ENCODE measurements at places on chromosomes 5 and 9. TPM values are rescaled to one million over a fixed set of nuclear protein-coding genes. Genes with fewer than 3 reads are reported as not detected.

SPARC gene
- 23.4 TPM for total RNA-seq

CNTFR gene
- not detected for total RNA-seq

AJM1 gene
- total RNA-seq: 31.5 TPM

NEURL1B gene
- 0.45 TPM for total RNA-seq

PCDHB13 gene
- not detected for total RNA-seq

SUB1 gene
- total RNA-seq: 338 TPM

VCAN gene
- total RNA-seq: 2.3 TPM

ADCY2 gene
- total RNA-seq: not detected

ZNF462 gene
- 0.93 TPM for total RNA-seq

VDAC1 gene
- total RNA-seq: 60.2 TPM

DNA sequence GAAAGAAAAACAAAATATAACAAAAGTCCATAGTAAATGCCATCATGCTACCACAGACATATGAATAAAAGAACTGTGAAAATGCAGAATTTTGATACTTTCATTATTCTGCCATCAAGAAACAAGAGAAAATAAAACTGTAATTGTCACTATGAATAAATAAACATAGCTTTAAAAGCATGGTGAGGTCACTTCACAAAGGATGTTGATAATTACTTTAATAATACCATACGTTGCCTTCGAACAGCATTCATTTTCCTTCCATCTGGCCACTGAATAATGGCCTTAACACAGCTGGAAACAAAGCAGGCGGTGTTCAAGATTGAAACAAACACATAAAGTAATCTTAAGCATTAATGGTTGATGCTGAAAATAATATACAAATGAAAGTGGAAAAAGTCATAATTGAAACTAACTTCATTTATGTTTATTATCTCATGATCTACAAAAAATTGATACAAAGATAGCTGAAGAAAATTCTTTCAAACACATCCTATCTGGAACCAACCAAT is 102.0 kb downstream of the AGTPBP1 start:
- DNase-seq: no peak

DNA sequence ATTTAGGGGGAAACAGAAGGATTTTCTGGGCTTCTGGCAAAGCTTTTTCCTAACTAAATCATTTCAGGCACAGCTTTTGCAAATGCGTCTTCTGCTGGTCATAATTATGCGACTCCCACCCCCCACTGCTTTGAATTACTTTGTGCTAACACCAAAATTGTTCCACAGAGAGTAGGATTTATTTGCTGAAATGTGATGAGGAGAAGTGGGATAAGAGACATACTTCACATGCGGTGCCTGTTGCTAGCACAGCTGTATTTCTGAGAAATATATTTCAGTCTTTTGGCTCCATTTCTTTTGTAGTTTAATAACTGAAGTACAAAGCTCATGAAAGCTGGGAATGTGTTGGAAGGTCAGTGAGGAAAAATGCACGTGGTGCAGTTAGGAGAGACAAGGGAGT is 83.2 kb upstream of the TAS2R1 start:
- no peak for DNase-seq

DNA sequence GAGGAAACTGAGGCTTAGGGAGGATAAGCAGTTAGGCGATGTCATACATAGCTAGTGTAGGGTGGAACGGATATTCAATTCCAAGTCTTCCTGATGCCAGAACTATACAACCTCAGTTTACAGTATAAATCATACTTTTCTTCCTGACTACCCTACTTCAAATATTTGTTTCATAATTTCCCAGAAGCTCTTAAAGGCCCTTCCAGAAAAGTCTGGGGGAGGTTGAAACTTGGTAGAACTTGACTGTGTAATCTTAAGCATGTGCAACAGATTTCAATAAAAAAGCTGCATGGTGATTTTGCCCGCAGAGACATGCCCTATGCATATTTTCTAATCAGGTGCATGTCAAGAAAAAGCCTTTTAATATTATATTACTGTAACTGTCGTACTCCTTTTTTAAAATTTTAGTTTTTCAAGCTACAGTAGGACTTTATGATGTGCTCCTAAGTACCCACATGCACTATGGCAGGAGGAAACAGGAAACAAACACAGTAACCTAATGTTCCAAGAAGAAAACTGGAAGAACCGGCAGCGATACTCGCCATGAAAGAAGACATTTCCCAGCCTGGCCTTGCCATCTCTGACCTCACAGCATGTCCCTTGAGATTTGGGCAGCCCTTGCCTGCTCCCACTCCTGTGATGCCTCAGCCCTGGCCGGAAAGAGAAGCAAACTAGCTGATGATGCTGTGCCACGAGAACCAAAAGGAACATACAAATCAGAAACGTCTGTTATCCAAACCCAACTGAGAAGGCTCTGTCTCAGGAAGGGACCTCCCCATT is 266.0 kb downstream of the EFNA5 start:
- no peak for DNase-seq

GRCh38 chr9:109011231-109011671 is 2.0 kb downstream of the CTNNAL1 start:
- DNase-seq: no peak

DNA sequence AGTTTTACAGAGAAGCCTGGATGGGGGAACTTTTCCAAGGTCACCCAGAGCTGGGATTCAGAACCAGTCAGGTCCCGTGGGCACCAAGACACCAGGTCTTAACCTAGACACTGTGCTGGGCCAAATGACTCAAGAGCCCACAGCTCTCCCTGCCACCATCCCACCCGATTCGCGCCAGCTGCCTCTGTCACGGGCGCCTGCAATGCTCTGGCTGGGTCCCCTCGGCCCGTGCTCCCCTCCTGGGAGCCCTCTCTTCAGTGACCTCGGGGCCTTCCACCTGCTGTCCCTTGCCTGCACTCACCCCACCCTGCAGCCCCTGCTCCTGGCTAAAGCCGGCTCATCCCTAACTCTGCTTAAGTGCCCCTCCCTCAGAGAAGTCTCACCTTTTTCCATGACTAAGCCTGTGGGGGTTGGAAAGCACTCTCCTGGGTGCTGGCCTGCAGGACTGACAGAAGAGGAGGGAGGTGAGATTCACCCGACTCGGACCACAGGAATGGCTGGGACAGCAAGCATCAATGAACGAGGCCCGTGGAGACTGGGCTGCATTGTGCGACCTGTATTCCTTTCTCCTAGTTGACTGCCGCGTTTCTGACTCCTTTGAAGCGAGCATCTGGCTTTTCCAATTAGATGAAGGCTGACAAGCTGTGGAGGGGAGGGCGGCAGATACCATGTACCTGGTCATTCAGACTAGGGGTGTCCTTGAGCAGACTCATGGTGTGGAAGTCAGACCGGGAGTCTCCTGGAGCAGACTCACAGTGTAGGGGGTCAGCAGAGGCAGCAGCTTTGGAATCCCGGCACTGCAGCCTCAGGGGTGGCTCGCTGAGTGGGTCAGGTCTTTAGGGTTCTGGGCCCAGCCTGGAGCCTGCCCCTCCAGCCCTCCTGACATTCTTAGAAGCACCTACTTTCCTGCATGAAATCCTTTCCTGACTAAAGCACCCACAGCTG is 5.8 kb upstream of the IL4 start:
- DNase-seq: no peak

- no peak for DNase-seq
Observed at GRCh38 chr9:131290036-131290766, 678 bp downstream of the PLPP7 start.

GRCh38 chr5:130331332-130331731 is 427.1 kb downstream of the CHSY3 start:
- no peak for DNase-seq

DNA sequence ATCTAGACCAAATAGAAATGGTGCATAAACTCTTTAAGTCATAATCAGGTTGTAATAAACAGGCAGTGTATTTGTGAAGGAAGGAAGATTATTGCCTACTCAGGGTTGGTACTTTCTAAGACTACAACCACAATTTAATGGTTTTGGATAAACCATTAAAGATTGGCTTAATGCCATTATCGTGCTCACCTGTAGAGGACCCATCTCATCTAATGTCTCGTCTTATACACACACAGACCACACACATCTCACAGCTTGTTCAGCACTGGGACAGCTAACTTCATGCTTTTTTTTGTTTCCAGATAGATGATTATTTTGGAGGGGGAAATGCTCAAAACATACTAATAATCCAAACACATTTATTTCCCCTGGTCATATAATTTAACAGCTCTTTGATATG is 175.7 kb upstream of the SLC12A2 start:
- peak; percentile 6 for DNase-seq

DNA sequence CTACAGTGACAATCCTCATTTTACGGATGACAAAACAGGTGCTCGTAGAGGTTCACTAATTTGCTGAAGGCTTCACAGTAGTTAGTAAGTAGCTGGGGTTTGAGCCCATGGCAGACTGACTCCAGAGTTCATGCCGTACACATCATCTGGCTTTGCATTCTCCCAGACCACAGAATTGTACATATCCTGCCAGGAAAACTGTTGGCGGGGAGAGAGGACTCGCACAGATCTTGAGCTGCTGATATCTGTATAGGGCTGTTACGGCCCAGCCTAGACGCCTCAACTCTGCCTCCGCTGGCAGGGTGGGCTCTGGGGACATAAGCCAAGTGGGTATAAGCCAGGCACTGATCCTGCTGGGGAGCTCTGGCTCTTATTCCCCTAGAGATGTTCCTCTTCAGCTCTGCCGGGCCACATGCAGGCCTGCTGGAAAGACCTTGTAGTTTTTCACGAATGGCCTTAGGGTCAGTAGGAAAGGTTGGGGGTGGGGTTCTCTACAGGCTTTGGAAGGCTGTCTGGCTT is 16.3 kb downstream of the LARP1 start:
- no peak for DNase-seq

- DNase-seq: no peak
Observed at GRCh38 chr5:164332349-164333196, 827.2 kb downstream of the MAT2B start.

GRCh38 chr5:159414021-159414420 is 83.7 kb upstream of the IL12B start:
- DNase-seq: no peak

DNA sequence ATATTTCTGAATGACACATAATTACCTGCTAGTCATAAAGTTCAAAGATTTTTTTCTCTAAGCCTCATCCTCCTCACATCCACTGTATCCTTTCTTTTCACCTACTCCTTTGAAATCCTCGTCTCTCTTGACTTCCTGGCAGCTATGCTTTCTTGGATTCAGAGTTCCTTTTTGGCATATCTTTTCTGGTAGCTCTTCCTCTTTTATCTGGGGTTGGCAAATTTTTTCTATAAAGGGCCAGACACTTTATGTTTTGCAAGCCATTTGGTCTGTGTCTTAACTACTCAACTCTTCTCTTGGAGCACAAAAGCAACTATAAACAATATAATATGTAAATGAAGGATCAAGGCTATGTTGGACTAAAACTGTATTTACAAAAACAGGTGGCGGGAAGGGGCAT is 197.5 kb downstream of the KIAA0825 start:
- no peak for DNase-seq

GRCh38 chr5:111968459-111968858 is 211.5 kb upstream of the NREP start:
- DNase-seq: no peak

DNA sequence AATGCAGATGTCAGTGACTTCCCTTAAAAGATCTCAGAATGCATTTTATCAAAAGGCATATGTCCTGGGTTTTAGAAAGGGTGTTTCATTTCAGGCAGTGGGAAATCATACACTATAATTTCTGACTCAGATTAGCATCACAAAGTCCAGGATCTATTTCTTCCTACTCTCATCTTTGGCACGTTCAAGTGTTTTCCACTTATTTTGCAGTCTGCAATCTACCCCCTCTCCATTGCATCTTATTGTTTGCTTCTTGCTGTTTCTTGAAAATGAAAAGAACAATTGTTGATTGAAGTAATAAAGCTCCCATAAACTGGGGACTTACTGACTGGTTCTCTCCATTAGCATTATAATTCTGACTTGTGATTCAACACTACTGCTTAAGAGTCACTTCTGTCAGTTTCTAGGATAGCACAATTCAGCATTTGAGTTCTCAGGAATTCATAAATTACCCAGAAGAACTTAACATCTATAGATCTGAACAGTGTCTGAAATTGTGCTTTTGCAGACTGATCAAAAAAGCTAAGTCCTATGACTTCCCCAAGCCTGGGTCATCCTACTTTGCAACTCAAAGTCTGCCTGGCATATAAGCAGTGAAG is 332.9 kb downstream of the RASEF start:
- no peak for DNase-seq

DNA sequence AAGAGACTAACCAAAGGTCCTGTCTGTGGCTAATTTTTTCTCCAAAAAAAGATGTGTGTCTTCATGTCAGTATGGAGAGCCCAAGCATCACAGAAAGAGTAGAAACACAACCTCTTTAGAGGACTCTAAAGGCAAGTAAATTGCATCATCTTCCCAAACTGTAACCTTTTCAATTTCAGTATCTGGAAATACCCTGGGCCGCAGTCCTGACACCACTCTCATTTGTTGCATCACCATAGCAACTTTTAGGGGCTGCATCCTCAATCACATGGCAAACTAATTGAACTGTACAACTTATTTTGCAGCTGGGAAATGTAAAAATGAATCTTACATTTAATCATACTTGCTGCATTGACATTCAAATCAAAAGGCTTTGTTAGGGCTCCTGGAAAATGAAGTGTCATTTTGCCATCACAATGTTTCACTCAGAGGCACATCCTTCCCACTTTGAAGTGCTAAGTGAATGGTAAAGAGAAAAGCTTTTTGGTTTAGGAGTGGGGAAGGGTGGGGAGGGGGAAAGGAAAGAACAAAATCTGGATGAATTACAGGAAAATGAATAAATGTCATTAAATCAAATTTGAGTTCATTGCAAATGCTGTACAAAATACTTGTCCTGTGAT is 60.6 kb upstream of the GRIA1 start:
- DNase-seq: no peak

GRCh38 chr9:93865716-93866115 is 89.4 kb downstream of the BARX1 start:
- DNase-seq: no peak

- DNase-seq: no peak
Observed at GRCh38 chr5:41852293-41852692, 17.9 kb downstream of the OXCT1 start.

DNA sequence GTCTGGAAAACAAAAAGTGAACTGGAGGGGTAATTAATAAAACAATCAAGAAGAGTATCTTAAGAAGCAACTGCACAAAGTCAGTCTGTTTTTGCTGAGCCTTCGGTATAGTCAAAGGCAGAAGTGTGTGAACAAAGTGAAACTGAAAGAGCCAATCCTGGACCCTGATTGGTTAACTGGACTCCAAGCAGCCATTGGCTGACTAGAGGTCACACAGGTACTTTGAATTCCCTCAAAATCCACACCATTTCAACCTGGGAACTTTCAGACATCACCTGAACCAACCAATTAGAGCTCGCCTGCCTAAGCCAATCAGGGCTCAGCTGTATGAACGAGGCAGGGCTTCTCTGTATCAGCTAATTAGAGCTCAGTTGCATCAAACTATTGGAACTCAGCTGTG is 286.7 kb downstream of the TLE4 start:
- no peak for DNase-seq
